BE2C (cell line): ENCODE measurements at places on chromosomes 5 and 9.

DNA sequence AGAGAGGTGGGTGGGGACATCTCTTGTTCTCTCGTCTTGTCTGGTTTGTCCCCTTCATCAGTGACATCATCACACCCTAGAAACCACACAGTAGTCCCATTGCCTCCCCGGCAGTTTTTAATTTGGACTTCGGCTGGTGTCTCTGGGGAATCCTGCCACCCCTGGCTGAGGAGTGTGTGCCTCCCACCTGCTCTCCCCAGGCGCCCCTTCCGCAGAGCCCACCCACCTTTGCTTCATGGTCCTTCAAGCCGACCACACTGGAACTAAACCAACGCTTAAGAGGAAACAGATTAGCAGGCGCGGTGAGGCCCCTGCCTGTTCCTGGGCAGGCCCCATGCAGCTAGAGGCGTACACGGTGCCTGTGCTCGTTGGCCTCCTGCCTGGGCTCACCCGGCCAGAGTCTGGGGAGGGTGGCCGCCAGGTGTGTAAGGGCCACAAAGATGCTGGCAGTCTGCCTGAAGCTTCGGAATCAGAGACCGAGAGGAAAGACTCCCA is 107.6 kb upstream of the SPRY4 start:
- DNase-seq: peak; percentile 47

DNA sequence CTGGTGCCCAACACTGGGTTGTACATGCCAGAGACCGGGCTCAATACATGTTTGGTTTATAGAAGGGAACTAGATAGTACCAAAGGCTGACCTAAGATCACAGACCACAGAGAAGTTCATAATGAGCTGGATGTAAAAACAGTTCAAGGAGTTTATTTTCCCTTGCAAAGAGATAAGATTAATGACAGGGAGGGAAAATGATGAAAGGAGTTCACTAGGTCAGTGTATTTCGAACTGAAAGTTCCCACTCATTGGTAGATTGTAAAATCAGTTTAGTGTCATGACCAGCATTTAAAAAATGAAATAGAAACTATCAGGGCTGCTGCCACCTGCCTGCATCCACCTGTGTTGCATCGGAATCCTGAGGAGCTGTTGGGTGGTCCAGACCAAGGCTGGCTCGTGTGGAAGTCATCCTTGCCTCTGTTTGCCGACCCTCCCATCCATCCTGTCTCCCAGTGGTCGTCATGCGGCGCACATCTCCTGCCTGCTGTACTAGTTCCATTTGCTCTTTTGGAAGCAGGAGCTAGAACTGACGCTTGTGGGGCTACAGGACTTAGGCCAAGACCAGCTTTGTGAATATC is 21.1 kb downstream of the TBC1D2 start:
- no peak for DNase-seq

DNA sequence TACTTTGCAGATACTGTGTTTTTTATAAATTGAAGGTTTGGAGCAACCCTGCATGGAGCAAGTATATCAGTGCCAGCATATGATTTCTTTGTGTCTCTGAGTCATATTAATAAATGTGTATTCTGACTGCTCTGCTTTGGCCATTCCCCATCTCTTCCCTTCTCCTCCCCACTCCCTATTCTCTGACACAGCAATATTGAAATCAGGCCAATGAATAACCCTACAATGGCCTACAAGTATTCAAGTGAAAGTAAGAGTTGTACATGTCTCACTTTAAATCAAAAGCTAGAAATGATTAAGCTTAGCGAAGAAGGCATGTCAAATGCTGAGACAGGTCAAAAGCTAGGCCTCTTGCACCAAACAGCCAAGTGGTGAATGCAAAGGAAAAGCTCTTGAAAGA is 82.2 kb upstream of the TLX3 start:
- DNase-seq: no peak

DNA sequence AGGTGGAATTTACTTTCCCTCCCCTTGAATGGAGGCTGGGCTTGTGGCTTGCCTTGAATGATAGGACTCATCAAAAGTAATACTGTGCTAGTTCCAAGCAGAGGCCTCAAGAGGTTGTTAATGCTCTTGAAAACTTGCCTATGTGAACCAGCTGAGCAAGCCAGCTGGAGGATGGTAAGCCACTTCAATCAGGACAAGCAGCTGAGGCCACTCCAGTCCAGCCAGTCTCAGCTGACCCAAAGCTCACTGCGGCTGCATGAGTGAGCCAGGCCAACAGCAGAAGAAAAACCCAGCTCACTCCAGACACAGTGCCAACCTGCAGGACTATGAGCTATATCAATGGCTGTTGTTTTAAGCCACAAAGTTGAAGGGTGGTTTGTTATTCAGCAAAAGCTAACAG is 182.8 kb downstream of the MCTP1 start:
- no peak for DNase-seq

DNA sequence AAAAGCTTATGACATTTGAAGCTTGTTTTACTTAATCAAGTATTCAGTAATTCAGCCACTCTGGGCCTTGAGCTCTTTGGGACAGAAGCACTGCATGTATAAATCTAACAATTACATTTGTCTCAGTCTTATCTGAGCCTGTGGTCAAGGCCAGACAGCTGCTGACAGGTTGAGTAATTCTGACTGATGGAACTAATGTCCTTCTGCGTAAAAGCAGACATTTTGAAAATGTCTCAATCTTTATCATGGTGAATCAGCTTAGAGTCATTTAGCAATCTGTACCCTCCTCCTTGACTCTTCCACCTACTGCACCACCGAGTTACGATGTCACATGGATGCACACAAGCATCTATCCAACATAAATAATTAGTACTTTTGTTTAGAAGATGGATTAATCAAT is 400.0 kb downstream of the ARRDC3 start:
- DNase-seq: peak; percentile 71

DNA sequence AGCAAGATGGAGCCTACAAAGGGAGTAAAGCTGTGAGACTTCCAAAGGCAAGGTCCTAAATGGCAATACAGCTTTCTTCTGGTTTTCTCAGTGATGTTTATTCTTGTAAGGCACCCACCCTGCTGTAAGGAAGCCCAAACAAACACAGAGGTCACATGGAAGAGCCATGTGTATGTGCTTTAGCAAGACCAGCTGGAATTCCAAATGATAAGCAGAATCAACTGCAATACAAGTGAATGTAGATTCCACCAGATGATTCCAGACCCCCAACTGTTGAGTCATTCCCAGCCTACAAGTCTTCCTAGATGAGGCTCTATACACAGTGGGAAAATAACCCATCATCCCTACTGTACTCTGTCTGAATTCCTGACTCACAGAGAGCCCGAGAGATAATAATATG is 122.8 kb downstream of the DEPDC1B start:
- no peak for DNase-seq

- no peak for DNase-seq
Observed at GRCh38 chr9:34550016-34550680, 27.4 kb upstream of the ENHO start.

GRCh38 chr9:93136011-93136440 is 2.0 kb upstream of the NINJ1 start:
- DNase-seq: no peak

DNA sequence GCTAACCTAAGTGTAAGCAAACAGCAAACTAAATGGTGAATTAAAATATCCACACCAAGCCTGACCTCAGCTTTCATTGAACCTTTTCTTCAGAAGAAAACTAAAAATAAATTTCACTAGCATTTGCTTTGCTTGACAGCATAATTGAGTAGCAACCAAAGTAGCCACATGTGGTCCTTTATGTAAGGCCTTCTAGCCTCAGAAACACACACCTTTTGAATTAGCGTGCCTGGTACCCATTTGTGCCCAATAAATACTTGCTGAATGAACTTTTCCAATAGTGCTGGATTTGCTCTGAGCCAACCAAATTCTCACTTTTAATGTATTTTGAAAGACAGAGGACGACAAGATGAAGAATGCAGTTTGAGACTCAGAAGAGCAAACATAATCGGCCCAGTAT is 2.1 kb upstream of the NIPBL start:
- no peak for DNase-seq

DNA sequence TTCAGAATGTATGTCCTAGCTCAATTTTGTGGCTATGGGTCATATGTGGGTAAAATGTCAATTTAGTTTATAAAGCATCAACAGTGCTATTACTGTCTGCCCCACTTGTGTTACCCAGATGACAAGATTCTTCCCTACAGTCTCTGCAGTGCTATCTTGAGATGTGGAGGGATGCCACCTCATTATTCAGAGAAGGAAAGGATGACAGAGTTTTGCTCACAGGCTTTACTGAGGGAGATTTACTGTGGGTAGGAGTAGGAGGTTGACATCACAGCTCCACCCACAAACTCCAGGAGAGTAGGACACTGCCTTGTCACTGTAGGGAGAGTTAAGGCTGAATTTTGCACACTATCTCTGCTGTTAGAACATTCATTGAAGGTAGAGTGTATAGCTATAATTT is 359.3 kb downstream of the HTR1A start:
- no peak for DNase-seq

DNA sequence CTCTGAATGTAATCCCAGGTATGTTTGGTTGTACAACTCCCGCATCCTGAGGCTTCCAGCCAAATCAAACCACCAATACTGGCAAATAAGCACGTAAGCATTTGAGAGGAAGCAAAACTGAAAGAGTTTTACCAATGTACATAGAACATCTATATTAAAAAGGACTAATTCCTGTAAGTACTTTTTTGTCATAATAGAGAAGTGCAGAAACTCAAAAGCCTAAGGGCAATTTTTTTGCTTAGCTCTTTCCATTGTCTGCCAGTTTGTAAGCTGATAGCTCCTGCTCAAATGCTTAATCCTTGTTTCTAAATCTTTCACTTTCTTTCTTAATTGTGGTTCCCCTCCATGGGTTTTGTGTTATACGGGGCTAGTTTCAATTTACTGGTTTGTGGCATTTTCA is 1151.8 kb downstream of the CDH12 start:
- no peak for DNase-seq

DNA sequence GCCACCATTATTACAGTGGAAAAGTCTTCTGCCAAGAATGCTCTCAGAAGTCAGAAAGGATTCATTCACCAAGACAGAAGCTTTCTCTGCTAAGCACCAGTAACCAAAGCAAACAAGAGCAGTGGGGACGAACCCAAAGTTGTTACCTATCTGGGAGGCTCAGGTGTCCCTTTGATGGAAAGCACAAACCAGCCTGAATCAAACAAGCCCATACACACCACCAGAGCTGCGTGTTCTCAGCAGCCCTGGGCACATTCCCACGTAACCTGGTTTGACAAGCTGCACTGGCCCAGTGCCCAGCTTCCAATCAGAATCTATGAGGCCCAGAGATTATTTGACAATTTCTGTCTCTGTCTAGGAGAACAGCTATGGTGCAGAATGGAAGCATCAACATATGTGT is 252.6 kb downstream of the ACTL7B start:
- no peak for DNase-seq

- no peak for DNase-seq
Observed at GRCh38 chr5:138726848-138727247, 26.4 kb upstream of the CTNNA1 start.

DNA sequence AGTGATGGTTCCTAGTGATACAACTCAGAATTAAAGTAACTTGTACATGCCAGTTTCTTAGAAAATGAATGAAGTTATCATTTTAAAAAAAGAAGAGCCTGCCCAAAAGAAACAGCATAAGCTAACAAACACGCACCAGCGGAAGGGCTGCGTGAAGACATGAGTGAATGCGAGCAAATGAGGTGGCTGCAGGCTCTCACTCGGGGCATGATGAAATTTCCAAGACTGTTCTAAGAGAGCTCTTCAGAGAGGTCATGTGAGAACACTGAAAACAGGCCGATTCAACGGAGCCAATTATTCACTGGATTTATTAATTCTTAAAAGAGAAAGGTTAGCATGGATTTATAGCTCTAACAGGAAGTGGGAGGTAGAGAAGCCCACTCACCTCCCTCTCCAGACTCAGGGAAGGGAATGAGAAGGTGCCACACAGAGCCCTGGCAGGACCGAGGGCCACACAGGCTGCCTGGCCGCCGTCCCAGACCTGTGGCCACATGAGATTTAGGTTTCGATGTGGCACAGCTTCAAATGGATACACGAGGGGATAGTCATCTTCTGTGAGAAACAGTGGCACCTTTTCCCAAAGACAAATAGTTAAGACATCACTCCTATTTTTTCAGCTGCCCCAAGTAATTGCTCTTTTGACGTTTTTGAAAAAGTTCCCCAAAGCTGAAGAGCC is 55.5 kb downstream of the HABP4 start:
- no peak for DNase-seq

DNA sequence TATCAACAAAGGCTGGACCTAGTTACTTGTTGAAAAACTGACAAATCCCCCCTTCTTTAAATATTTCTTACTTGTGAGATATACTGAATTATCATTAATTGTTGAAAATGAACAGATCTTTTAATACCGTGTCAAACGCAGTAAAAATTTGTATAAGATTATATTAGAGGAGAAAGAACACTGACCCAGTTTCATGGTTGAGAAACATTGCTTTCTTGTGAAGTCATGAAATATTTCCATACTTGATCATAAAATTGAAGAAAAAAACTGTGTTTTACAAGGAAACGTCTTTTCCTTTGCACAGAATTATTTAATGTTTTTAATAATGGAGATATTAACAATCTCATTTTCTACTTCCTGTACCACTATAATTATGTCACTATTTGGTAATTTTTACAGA is 45.8 kb downstream of the MOCS2 start:
- DNase-seq: no peak

- DNase-seq: no peak
Observed at GRCh38 chr9:22210262-22210661, 201.2 kb upstream of the CDKN2B start.

DNA sequence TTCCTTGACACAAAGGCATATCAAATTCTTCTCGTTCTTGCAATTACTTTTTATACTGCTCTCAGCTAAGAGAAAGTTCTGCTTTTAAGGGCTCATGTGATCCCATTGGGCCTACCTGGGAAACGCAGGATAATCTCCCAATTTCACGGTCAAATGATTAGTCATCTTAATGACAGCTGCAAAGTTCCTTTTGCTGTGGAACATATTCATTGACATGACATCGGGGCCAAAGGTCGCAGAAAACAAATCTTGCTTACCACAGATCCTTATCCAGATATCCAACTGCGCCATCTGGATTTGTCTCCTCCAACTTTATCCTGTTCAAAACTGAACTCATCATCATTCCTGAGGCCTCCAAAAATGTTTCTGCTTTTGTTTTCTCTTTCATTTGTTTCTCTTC is 1085.6 kb upstream of the WWC1 start:
- no peak for DNase-seq

GRCh38 chr9:127386249-127386648 is 10.7 kb upstream of the SLC2A8 start:
- no peak for DNase-seq

GRCh38 chr9:21060919-21061561 is 16.7 kb downstream of the IFNB1 start:
- DNase-seq: no peak

DNA sequence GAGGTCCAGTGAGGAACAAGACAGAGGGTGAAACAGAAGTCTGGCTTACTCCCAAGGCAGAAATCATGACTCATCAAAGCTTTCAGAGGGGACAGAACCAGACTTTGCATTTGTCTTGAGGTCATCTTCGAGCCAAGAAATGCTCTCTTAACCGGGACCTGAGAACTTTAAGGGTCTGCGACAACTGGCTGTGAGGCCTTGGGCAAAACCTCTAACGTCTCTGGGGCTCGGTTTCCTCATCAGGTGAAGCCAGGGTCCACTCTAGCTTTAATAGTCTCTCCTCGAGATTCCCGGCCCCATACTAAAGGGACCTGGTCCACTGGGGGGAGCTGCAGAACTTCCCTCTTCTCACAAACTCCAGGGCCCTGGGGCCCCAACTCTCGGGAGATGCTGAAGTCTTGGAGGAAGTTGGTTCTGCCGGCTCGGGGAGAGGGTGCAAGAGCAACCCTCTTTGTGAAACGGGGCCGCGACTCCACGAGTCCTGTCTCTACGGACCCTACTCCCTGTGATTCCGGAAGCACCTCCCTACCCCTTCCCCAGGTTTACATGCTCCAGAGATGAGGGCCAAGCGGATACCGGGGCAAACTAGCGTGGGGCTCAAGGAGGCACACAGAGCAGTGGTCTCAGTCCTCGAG is 2.6 kb downstream of the GLIS3 start:
- no peak for DNase-seq
